ENCODE measurements at places on chromosomes 4 and X.

GRCh38 chrX:130444641-130445336, 43.0 kb downstream of the RBMX2 start:
- DNase-seq = no peak

GRCh38 chrX:72169008-72169728, 12.4 kb upstream of the PIN4 start:
- no peak for DNase-seq

GRCh38 chr4:3375688-3376087, 66.1 kb upstream of the HGFAC start:
- DNase-seq = no peak

GRCh38 chr4:52783069-52783468, 31.8 kb upstream of the ERVMER34-1 start:
- DNase-seq = no peak

DNA sequence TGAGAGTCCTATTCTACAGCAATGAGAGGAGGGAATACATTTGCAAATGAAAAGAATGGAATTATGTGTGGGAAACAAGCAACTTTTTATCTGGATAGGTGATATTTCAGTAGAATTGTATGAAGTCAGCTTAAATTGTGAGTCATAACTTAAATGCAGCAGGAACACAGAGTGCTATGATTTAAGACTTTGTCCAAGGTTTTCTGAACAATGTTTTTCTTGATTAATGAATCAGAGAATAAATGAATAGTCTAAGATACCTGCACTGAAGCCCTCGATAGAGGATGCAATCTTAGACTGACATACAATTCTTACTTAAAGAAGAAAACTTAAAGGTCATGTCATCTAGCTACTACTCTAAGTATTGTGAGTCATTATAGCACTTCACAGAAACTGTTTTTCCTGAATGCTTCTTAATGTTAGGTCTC, 8.0 kb downstream of the ARHGEF38 start:
- DNase-seq = no peak

DNA sequence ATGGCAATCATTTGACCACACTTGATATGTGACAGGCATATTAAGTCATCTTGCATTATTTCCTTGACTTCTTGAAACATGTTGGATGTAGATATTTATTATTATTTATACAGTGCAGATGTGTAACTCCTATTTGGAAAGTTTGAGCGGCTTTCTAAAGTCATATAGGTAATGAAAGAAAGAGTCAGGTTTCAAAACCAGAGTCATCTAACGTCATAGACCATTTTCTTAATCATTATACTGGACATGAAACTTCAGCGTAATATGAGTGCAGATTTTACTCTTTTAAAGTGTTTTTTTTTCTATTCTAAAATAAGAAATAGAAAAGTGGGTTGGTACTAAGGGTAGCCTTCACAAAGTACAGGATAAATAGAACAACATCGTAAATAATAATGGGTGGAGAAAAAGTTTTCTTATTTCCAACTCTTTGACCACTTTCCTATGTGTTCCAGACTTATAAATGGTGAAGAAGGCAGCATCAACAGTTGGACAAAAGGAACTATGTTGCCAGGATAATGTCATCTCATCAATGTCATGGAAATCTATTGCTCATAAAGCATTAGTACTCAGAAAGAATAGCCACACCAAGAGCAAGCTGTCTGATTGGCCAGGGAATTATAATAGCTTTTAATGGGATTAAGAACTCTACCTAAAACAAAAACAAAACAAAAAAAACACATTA, 108.0 kb upstream of the PCDH18 start:
- no peak for DNase-seq

DNA sequence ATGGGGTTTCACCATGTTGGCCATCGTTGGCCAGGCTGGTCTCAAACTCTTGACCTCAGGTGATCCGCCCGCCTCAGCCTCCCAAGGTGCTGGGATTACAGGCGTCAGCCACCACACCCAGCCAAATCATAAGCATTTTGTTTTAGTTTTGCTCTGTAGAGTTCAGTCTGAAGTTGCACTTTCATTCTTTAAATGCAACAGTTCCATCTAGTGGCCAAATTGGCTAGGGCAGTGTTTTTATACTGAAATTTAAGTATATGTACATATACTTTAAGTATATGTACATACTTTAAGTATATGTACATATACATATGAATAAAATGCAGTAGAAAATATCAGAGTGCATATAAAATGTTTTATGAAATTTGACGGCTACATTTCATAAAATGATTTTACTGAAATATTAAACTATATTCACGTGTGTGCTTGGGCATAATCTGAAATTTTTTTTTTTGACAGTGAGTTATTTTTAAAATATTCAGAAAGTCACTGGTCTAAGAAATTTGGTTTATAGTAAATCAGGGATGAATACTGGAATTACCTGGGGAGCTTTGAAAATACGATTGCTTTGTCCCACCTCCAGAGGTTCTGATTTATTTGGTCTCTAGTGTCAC, 145.5 kb downstream of the NWD2 start:
- DNase-seq = peak; percentile 16

DNA sequence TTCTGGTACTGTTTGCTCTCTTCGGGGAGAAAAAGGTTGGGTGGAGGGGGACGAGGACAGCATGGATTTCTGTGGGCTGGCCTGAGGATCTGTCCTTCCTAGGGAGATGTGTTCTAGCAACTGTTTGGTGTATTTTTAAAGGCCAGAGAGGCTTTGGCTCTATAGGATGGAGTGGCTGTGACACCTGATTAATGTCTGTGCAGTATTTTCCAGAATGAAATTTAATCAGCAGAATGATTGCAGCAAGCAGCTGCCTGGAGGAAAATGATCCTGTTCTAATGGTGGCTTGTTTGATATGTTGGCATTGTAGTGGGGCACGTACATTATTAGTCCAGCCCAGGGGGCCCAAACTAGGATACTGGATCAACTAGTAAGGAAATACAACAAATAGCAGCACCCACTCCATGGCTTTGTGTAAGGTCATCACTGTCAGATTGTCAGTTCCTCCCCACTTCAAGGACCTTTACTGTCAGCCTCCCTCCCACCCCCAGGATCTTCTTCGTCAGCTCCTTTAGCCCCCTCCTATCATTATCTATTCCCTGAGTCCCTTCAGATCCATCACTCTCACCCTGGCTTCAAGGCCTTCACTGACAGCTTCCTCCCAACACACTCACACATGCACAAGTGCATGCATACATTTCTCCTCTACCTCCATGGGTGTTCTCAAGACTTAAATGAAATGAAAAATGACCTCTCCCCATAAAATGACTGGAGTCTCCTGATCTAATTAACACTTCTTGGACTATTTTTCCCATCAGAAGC, 10.4 kb upstream of the TMEM255A start:
- no peak for DNase-seq

DNA sequence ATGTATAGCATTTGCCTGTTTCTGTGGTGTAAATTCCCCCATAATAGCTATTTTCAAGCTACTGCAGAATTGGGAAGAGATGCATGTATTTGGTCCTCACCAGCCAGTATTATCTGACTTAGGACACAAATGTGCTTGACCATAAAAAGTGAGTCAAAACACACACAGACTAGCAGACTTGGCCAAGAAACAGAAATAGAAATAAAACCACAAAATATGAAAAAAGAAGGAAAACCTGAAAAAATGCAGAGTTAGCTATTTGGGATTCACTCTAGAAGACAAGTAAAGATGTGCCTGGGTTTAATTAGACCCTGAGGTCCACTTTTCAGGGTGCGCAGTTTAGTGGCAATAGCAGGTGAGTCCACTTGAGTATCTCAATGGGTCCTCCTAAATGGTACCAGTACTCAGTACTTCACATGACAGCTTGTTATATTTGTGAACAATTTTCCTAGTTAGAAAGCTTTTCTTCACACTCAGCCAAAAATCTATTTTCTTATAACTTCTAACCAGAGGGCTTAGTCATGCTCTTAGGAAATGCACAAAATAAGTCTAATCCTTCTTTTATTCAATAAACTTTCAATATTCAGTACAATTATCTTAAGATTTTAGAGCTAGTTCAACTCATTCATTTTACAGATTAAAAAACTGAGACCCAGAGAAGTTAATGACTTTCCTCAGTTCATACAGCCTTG, 108.7 kb upstream of the JADE1 start:
- DNase-seq = no peak

DNA sequence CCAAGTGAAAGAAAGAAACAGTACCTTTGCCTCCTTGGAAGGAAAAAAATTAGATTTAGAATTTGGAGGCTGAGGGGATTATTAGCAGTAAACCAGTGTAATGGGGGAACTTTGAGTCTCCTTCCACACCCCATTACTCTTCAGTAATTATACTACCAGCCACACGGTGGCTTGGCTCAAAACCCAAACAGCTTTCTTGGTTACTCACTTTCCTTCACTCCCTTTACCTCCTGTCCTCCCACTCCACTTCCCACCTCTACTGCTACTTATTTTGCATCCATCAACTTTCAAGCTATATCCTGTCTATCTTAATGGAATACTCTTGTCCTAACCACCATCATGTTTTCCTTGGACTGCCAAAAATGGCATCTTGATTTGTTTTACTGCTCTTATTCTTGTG, 310.6 kb upstream of the AADAT start:
- no peak for DNase-seq

GRCh38 chr4:145546175-145546915, 64.7 kb downstream of the SMAD1 start:
- no peak for DNase-seq

DNA sequence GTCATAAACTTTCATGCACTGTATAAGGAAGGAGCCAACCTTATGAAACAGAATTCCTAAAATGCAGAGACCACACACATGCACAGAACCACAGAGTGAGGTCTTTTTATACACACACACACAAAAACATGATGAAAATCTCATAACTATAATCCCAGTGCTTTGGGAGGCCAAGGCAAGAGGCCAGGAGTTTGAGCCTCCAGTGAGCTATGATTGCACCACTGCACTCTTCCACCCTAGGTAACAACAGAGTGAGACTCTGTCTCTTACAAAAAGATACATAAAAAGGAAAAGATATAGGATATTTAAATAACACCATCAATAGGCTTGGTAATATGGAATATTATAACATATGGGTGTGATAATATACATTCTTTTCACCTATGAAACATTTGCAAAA, 10.6 kb downstream of the FGA start:
- DNase-seq = no peak

DNA sequence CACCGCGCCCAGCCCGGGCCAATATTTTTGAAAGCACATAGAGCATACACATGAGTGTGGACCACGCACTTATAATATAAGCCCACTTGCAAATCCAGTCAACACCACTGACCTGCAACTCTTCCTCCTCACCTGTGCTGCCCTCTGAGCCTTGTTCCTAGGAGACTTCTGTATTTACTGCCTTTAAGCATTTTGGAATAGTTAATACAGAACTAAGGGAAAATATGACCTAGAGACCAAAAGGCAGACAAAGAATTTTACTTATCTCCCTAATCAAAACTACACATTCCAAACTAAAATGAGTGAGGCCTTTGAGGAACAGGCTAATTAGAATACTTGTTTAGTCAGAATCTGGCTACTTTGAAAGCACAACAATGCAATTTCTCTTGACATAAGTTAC, 89.1 kb downstream of the RELL1 start:
- no peak for DNase-seq

- no peak for DNase-seq
Measured at GRCh38 chr4:71241501-71242288, 97.1 kb upstream of the SLC4A4 start.

DNA sequence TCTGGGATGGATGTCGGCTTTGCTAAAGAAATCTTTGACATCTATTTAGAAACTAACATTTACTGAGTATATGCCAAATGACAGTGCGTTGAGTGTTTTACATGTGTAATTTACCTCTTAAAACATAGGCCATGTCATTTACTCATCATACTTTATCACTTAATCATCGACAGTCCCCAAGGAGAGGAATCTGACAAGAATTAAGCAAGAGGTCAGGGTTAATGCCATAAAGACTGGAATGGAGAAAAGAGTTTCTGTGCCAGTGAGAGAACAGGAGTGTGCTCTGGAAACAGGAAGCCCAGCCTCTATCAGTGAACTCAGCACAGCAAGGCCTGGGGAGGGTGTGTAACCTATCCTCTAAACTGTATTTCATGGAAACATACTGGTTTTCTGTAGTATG, 28.0 kb upstream of the AMOT start:
- DNase-seq = no peak

GRCh38 chr4:1542516-1543320, 136.5 kb upstream of the NKX1-1 start:
- DNase-seq = no peak

DNA sequence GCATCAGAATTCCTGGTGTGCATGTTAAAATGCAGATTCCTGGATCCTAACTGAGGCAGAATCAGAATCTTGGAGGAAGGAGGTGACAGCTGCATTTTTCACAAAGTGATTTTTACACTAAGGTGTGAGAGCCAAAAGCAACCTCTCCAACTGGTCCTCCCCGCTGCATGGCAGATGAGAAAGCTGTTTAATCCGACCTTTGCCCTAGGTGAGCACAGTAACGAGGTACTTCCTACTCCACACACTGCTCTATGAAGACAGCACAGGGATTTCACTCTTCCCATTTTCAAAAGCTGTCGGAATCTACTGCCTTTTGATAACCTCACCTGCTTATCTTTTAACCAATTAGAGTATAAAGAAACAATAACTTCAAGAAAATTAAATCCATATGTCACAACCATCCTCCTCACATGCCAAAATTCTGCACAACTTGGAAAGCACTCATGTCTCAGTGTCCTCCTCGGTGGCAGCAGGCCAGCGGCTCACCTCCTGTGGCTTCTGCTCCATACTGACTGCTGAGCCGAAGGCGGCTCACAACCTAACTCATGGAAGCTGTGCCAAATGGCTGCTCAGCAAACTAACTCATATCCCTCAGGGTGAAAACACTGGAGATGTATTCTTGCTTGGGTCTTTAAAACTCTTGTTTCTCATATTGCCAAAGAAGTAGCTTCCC, 3.6 kb downstream of the CASP6 start:
- DNase-seq = no peak

DNA sequence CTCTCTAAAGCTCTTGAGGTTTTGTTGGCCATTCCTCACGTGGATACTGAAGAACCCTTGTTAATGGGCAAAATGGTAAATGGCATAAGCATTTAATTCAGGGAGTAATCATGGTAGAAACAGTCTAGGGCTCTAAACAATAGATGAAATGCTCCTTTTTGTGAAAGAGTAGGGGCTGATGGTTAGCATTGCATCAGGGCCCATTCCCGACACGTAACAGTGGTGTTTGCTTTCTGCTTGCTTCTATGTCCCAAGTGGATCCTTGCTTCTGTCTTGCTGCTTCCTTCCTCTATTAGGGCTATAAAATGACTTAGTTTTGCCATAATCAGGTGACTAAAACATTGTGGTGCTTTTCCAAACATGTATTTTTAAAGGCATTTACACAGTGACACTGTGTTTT, 230.9 kb upstream of the AFF2 start:
- no peak for DNase-seq
